Osteocyte (in vitro differentiated cells): ENCODE measurements at places on chromosomes 2 and 18. TPM values are rescaled to one million over a fixed set of nuclear protein-coding genes. Genes with fewer than 3 reads are reported as not detected.
A peak's percentile ranks its signal among the peaks of the same experiment; 100 is the strongest.

Gene SAG
- total RNA-seq, result not detected in 2 replicates

Gene TFPI
- total RNA-seq, result 325 and 334 TPM in 2 replicates

Gene UGT1A10
- total RNA-seq, result not detected in 2 replicates

Gene MDH1B
- total RNA-seq, result 1.2 and 1.3 TPM in 2 replicates

Gene GAL3ST2
- total RNA-seq, result 0.48 TPM in 1 of 2 replicates, not detected in the other

DNA sequence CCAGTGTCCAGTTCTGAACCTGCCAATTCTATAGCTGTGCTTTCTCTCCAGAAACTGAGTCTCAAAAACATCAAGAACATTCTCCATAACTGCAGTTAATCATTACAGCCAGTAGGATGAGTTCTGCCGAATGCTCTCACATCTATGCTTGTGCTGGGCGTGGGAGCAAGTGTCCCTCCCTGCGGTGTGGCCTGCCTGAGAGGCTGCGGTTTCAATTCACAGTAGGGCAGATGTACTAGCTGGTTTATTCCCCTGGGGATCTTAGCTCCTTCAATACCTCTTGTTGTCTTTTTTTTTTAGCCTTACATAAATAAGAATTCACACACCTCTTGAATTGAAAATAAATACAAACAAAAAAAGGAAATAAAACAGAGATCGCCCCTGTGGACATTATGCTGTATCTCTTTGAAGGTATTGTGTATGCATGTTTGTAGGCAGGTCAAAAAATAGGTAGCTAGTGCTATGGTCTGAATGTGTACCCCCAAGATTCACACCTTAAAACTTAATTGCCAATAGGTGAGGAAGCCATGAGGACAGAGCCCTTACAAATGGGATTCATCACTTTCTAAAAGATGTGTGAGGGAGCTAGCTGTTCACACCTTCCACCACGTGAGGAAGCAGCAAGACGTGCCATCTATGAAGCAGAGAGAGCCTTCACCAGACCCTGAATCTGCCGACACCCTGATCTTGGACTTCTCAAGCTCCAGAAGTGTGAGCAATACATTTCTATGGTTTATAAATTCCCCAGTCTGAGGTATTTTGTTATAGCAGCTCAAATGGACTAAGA, 74.3 kb downstream of the BCL2L11 start:
- no peaks in the 10 kb centered on the region for H3K36me3 ChIP-seq
- DNase-seq, result peak; percentile 51
- H3K27ac ChIP-seq, result no peak overlapping the region
- H3K4me3 ChIP-seq, result no peak overlapping the region

GRCh38 chr2:62705859-62706720, 577 bp downstream of the EHBP1 start:
- no peaks in the 10 kb centered on the region for H3K27me3 ChIP-seq
- H3K27ac ChIP-seq, result peak overlapping the region; percentile 88
- peak; percentile 87 for DNase-seq
- H3K4me3 ChIP-seq, result peak overlapping the region; percentile 87

- no peaks in the 10 kb centered on the region for H3K27me3 ChIP-seq
- H3K36me3 ChIP-seq, result peaks cover 2% of the 10 kb centered on the region
- H3K27ac ChIP-seq, result no peak overlapping the region
- H3K4me3 ChIP-seq, result no peak overlapping the region
- DNase-seq, result no peak
- H3K4me1 ChIP-seq, result peaks cover 29% of the 10 kb centered on the region
These were observed 42.0 kb upstream of the IL1R1 start for GRCh38 chr2:102100371-102101096.

DNA sequence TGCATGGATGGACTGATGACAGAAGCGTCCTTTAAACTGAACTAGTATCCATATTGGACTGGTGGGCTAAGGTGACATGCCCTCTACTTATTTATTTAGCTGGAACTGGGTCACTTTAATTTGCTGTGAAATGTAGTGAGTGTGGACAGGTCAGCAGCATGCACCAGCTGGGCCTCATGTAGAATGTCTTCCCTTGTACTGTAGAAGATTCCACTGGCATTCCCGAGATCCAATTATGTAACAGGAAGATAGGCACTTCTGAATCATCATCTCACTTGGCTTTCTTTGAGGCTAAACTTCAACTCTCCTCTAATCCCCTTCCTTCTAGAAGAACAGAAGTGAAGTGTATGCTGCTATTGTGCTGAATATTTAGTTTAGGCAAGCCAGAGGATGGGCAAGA, 296.2 kb downstream of the SLC8A1 start:
- no peaks in the 10 kb centered on the region for H3K4me1 ChIP-seq
- no peaks in the 10 kb centered on the region for H3K27me3 ChIP-seq
- no peaks in the 10 kb centered on the region for H3K36me3 ChIP-seq
- H3K27ac ChIP-seq, result no peak overlapping the region
- no peak overlapping the region for H3K4me3 ChIP-seq

DNA sequence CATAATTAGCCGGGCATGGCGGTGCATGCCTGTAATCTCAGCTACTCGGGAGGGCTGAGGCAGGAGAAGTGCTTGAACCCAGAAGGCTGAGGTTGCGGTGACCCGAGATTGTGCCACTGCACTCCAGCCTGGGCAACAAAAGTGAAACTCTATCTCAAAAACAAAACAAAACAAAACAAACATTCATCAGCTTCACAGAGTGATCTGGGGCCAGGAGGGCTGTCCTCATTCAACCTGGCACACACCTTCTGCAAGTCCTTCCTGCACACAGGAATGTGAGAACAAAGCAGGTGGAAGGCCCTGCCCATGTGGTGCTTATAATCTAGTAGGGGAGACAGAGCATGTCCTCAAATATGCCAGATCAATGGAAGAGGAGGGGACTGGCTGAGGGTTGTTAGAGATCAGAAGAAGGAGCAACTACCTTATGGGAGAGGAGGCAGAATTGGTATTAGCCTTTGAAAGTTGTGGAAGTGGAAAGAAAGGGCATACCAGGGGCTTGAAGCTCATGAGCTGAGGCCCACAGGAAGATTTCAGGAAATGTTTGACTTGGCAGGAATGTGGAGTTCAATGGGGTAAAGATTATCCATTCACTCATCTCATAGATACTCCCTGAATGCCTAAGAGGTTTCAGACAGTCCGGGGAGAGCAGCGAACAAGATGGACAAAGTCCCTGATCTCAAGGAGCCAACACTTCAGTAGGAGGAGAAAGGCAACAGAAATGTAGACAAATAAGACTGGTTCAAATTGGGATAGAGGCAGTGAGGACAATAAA, 155.3 kb upstream of the SIX3 start:
- peak; percentile 64 for DNase-seq

DNA sequence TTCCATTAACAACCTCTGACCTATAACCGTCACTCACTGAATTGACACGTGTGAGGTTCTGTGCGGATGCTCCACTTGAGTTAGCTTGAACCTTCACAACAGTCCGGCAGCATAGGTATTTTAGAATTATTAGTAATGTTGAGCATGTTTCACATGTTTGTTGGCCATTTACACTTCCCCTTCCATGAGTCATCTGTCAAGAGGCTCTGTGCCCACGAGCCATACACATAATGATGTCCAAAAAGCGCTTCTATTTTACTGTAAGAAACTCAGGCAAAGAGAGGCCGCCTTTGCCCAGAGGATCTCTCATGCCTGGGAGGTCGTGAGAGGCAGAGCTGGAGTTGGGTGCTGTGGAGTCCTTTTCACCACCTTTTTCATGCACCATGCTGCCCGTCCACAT, 28.9 kb upstream of the TMEM214 start:
- no peaks in the 10 kb centered on the region for H3K27me3 ChIP-seq
- H3K36me3 ChIP-seq, result no peaks in the 10 kb centered on the region
- H3K27ac ChIP-seq, result no peak overlapping the region
- H3K4me3 ChIP-seq, result no peak overlapping the region
- H3K4me1 ChIP-seq, result peaks cover 6% of the 10 kb centered on the region
- DNase-seq, result no peak

GRCh38 chr18:79300413-79300812, 95.3 kb upstream of the NFATC1 start:
- H3K4me3 ChIP-seq, result no peak overlapping the region
- peaks cover 10% of the 10 kb centered on the region for H3K36me3 ChIP-seq
- no peaks in the 10 kb centered on the region for H3K4me1 ChIP-seq

GRCh38 chr2:84257831-84258230, 201.2 kb downstream of the SUCLG1 start:
- H3K4me1 ChIP-seq, result no peaks in the 10 kb centered on the region
- no peak overlapping the region for H3K4me3 ChIP-seq
- no peak for DNase-seq
- H3K36me3 ChIP-seq, result no peaks in the 10 kb centered on the region
- H3K27ac ChIP-seq, result no peak overlapping the region
- H3K27me3 ChIP-seq, result no peaks in the 10 kb centered on the region

DNA sequence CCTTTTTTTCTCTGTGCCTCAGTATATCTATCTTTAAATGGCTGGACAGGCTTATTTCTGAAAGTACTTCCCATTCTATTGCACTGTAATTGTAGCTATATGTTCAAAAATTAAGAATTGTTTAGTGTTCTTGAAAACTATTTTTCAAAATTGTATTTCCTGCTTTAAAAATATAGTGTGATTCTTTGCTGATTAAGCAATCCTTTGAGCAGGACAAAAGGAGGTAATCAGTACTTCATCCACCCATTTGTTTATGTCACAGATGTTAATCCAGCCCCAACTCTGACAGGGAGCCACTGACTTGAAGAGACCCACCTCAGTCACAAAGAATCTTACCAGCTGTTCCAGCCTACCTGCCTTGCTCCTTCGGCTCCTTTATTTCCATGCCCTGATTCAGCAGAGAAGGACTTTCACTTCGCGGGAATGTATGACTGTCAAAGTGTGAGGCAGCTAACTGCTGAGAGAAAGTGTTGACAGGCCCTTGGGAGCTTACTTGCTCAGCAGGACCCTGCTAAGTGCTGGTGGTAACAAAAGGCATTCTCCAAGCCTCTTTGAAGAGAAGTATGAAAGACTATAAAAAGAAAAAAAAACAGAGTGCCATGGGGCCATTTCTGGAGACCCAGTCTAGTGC, 393.3 kb upstream of the CYRIA start:
- no peaks in the 10 kb centered on the region for H3K27me3 ChIP-seq
- no peaks in the 10 kb centered on the region for H3K36me3 ChIP-seq
- DNase-seq, result no peak
- H3K27ac ChIP-seq, result no peak overlapping the region

DNA sequence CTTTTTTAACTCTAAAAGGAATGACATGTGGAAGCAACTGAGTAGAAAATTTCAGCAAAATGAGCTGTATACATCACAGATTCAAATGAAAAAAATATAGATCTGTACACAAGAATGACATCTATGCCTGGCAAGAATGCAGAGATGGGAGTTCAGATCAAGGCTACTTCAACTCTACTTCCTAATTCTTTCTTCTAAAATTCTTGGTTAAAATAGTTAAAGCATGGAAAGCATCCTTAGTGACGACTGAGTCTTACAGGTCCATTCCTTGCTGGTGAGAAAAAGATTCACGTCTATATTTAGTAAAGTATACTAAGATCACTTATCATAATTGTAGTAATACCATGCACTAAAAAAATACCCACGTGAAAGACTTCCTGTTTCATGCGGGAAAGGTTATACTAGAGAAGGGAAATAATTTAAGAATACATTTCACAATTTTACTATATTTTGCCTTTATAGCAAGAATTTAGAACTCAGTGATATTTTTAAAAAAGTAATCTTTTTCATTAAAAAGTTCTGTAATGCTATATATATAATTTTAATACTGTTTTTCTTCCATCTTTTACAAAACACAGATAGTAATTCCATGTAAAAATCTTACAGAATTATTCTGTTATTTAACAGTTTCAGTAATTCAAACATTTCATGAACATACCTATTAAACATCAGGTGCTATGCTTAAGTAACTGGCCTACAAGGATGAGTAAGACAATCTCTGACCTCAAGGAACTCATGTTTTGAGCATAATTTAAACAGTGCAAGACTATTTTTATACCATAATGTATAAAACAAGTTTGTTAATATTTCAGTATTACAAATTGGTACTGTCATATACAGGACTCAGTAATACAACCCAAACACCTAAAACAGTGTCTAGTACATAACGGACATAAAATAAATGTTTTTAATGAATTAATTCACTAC, 159.6 kb downstream of the BAZ2B start:
- H3K4me3 ChIP-seq, result no peak overlapping the region
- peaks cover 26% of the 10 kb centered on the region for H3K4me1 ChIP-seq
- H3K27ac ChIP-seq, result no peak overlapping the region
- peaks cover 18% of the 10 kb centered on the region for H3K36me3 ChIP-seq

DNA sequence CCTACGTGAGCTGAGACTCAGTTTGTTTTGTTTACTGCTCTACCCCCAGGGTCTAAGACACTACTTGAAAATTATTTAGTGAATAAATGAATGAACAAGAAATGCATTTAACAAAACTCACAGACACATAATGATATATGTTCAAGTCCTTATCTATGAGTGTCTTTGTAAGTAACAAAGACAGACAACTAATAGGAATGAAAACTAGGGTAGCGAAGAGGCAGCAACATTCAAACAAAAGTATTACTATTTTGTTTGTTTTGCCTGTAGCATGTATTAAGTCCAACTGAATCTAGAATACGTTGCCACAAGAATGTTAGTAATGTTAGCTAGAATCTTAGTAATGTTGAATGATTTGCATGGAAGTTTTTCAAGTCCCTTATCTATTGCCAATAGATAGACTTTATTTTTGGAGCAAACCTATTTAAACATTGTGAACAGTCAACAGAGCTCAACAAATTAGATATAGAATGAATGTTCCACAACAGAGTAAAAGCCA, 144.8 kb upstream of the VWC2L start:
- H3K4me3 ChIP-seq, result no peak overlapping the region
- peaks cover 24% of the 10 kb centered on the region for H3K4me1 ChIP-seq
- no peaks in the 10 kb centered on the region for H3K36me3 ChIP-seq
- DNase-seq, result no peak
- H3K27ac ChIP-seq, result no peak overlapping the region

GRCh38 chr2:179355881-179356280, 91.2 kb upstream of the SESTD1 start:
- no peak overlapping the region for H3K27ac ChIP-seq
- H3K27me3 ChIP-seq, result no peaks in the 10 kb centered on the region
- H3K36me3 ChIP-seq, result no peaks in the 10 kb centered on the region
- H3K4me1 ChIP-seq, result peaks cover 3% of the 10 kb centered on the region

GRCh38 chr18:43682196-43682595, 404.9 kb upstream of the SYT4 start:
- H3K27ac ChIP-seq, result peak overlapping the region; percentile 1
- DNase-seq, result no peak
- H3K4me1 ChIP-seq, result peaks cover 35% of the 10 kb centered on the region

DNA sequence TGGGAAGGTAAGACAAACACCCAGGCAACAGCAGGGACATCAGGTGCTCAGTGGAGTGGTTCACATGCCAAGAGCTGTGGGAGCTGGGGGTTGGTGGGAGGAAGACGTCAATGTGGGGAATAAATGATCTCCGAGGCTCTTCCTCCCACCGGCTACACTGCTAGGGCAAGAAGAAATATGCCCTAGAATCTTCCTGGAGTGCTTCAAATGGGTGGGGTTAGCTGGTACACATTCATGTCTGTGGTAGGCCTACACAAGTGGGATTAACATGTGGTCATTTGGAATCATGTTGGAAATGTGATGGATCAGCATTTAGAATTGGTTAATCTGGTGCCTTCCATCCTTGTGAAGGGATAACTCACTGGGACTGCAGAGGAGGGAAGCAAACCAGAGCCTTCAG, 12.4 kb upstream of the ZFP36L2 start:
- no peaks in the 10 kb centered on the region for H3K36me3 ChIP-seq
- H3K4me1 ChIP-seq, result peaks cover 6% of the 10 kb centered on the region
- no peak overlapping the region for H3K27ac ChIP-seq
- no peak overlapping the region for H3K4me3 ChIP-seq
- H3K27me3 ChIP-seq, result no peaks in the 10 kb centered on the region

- H3K4me3 ChIP-seq, result no peak overlapping the region
- no peaks in the 10 kb centered on the region for H3K4me1 ChIP-seq
- H3K27ac ChIP-seq, result no peak overlapping the region
- no peaks in the 10 kb centered on the region for H3K36me3 ChIP-seq
These were observed 165.7 kb downstream of the LNPK start for GRCh38 chr2:175836361-175836760.

GRCh38 chr2:31337860-31338259, 76.7 kb downstream of the XDH start:
- no peaks in the 10 kb centered on the region for H3K36me3 ChIP-seq
- no peak overlapping the region for H3K4me3 ChIP-seq
- peaks cover 19% of the 10 kb centered on the region for H3K4me1 ChIP-seq
